NCI-H2107 (cell line): ENCODE measurements at places on chromosomes 6 and 20.

GRCh38 chr20:41142245-41142644 is 4.9 kb downstream of the PLCG1 start:
- no peak for DNase-seq

DNA sequence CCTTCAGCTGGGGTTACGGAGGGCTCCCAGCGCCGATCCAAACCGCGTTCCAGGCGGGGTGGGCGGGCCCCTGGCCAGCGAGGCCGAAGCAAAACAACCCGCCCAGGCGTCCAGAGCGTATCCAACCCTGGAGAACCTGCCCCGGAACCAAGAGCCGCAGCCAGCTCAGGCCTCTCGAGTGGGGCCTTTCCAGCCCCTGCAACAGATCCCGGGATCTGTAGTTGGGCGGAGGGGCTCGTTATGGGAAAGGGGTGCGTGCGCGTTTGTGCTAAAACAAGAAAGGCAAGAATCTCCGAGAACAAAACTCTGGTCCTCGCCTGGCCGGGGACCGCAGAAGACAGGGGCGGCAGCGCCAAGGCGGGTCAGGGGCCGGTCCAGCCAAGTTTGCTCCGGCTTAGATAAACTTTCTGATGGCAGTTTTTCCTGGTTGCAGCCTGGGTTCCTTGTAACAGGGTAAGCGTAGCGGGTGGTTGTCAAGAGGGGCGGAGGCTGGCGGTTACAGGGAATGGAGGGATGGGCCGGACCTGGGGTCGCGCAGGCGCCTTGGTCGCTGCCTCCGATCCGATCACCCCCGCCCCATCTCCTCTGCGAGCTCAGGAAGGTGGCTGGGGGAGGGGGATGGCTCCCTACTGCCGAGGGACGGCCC is 448 bp upstream of the RIN2 start:
- DNase-seq = peak; percentile 41

DNA sequence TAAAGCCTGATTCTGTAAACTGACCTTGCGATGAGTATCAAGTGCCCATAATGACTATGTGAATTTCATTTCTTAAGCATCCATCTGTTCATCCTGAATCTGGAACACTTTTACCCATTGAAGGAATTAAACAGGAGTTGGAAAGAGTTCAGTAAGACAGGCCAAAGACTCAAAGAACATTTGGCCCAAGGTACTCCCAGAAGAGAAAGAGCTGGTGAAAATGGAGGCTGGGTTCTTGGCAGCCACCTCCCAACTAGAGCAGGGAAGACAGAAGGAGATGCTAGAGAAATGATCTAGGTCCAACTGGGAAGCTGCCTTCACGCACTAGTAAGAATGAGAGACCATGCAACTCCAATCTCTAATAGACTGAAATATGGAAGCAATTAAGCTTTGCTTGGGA is 290.8 kb upstream of the RNF24 start:
- DNase-seq = no peak

GRCh38 chr20:44188752-44189151 is 1.8 kb upstream of the JPH2 start:
- DNase-seq = no peak

DNA sequence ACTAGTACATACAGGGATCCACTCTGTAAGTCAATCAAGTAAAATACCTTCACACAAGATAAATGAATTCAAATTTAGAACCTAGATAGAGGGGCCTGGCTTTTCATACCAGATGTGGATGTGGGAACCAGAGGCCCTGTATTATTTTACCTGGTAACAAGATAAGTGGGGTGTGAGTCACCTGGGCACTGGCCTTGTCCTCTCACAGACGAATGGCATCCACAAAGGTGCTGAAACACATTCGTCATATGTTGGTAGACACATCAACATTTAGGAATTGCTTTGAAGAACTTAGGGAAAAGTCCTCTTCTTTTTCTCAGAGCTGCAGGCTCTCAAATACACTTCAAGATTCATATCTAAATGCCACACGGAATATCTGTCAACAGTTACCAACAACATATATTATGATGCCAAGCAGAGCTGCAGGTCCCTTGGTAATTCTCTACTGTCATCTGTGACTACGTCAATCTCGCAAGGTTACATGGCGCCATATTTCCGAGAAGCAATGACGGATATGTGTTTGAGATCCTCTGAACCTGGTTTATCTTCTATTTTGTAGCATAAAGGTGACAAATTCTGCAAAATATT is 618.6 kb downstream of the EPM2A start:
- no peak for DNase-seq

DNA sequence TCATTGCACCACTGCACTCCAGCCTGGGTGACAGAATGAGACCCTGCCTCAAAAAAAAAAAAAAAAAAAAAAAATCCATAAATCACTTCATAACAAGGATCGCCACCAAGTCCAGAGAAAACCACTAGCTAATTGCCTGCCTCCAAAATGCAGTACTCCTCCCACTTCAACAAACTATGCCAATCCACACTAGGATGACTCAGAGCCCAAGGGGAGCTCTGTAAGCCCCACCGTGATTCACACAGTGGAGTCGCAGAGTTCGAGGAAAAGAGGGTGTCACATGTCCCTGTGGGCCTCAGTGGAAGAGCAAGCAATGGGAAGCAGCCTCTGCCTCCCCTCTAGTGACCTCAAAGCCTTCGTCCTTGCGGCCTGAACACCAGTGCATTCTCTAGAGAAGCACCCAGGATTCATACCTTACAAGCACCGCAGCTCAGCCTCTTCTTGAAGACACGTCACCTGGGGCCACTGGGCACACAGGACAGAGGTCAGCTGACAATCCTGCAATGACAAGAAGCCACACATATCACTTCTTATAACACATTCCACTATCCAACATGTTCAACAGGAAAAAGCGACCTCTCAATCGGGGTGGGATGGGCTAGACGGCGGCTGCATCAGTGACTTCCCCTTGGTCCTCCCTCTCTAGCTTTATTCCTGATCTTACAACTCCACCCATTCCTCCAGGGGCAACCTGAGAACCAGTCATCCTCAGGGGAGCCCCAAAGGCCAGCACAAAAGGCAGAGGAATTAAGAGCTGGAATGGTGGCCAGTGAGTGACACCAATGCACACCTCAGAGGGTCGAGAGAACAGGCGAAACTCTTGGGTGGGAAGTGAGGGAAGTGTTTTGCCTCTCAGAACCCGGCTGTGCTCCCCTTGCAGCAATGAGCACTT is 8.9 kb downstream of the SNHG17 start:
- DNase-seq = no peak

GRCh38 chr20:37749218-37749617 is 55.4 kb downstream of the CTNNBL1 start:
- DNase-seq = no peak
